Esophagus muscularis mucosa (tissue), 4 donors: ENCODE measurements at places on chromosomes 16 and 17.

DNA sequence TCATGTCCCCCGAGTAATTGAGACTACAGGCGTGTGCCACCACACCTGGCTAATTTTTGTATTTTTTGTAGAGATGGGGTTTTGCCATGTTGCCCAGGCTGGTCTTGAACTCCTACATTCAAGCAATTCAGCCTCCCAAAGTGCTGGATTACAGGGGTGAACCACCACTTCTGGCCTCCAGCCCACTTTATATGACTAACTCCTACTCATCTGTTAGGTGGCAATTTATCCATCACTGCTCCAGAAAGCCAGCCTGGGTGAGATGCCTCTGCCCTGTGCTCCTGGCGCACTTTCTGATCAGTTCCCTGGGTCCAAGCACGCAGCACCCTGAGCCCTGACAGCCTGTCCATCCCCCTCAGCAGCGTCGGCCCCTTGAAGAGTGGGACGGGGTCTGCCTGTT, 29.4 kb downstream of the ADAM11 start:
- DNase-seq: no peak

GRCh38 chr17:40827746-40828453, 5.5 kb upstream of the KRT10 start:
- DNase-seq: no peak

DNA sequence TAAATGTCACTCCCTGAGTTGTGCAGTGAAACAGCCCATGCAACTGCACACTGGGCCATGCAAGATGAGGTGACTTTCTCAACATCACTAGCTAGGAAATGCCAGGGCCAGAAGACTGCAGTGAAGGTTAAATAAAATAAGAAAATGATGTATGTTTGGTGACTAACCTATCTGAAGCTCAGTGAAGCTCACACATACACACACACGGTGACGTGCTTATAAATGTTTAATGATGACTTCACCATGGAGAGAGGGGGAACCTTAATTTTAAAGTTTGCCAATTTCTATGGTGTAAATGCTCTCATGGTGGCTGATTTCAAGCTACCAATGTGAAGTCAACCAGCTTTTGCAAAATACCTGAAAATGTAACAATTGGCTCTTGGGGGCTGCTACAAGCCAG, 166.4 kb downstream of the MAF start:
- DNase-seq: no peak

DNA sequence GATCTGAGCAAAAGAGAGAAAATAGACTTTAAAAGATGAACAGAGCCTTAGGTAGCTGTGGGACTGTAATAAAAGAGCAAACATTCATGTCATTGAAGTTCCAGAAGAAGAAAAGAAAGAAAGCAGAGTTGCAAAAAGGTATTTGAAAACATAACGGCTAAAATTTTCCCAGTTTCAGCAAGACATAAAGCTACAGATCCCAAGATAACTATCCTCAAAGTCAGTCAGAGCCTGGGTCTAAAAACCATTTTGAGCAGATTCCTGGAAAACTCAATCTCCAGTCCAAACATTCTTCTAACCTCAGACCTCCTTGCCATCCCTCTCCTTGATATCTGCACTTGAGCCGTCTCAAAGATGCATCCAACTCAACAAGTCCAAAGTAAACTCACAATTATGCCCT, 20.9 kb upstream of the CD300E start:
- no peak for DNase-seq

DNA sequence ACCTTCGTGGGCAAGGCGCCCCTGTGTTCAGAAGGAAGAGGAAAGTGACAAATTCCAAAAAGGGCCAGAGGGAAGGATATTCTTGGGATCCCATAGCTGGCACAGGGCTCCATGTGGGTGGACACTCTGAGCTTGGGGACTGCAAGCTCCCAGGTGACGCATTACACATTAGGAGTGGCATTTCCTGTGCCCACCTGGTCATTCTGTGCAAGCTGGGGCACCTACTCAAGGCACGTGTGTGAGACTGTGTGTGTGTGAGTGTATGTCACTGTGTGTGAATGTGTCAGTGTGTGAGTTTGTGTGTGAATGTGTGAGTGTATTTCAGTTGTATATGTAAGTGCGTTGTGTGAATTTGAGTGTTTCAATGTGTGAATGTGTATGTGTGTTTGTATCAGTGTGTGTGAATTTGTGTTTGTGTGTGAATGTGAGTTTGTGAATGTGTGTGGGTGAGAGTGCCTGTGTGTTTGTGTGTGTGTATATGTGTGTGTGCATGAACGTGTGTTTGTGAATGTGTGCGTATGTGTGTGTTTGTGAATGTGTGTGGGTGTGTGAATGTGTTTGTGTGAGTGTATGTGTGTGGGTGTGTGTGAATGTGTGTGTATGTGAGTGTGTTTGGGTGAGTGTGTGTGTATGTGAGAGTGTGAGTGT, 1.6 kb upstream of the CD300A start:
- DNase-seq: no peak
